Glutamatergic neuron (in vitro differentiated cells): ENCODE measurements at places on chromosomes 11 and 22. TPM values are rescaled to one million over a fixed set of nuclear protein-coding genes. Genes with fewer than 3 reads are reported as not detected.

DNA sequence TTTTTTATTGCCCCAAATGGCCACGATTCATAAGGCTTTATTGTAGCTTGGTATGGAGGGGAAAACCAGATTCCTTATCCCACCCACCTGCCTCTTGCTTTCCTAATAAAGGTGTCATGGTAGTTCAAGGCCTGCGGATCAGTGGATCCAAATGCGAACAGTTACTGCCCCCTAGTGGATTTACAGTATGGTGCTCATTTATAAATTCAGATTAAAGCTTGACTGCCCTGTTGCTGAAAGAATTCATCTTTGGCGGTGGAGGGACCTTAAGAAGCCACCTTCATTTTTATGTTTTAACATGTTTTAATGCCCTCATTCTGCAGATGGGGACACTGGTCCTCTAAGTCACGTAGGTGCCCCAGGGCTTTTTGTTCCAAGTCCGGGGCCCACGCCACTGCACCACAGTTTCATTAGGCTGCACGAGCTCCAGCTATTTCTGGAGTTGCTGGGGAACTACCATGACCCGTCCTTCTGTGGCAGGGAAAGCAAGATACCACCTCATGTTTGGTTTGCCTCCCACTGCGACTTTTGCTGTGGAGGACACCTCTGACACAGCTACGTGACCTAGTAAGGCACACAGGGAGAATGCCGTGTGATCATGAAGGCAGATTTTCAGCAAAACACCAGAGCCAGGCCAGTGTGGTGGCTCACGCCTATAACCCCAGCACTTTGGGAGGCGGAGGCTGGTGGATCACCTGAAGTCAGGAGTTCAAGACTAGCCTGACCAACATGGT lies 15.6 kb upstream of the INCENP start:
- no peak overlapping the region for H3K4me3 ChIP-seq
- no peaks in the 10 kb centered on the region for H3K36me3 ChIP-seq
- no peaks in the 10 kb centered on the region for H3K27me3 ChIP-seq
- no peak overlapping the region for H3K27ac ChIP-seq

- peak overlapping the region; percentile 52 for H3K27ac ChIP-seq
- H3K36me3 ChIP-seq: no peaks in the 10 kb centered on the region
- peak; percentile 70 for DNase-seq
- H3K4me3 ChIP-seq: no peak overlapping the region
Observed at GRCh38 chr22:36569999-36570398, 41.0 kb upstream of the EIF3D start.

- H3K4me1 ChIP-seq: no peaks in the 10 kb centered on the region
- no peaks in the 10 kb centered on the region for H3K36me3 ChIP-seq
- no peak overlapping the region for H3K4me3 ChIP-seq
- no peak overlapping the region for H3K27ac ChIP-seq
Observed at GRCh38 chr11:21472261-21472660, 720.6 kb upstream of the ANO5 start.

IL17REL gene
- total RNA-seq: not detected

- H3K4me1 ChIP-seq: no peaks in the 10 kb centered on the region
- H3K36me3 ChIP-seq: no peaks in the 10 kb centered on the region
- no peak overlapping the region for H3K4me3 ChIP-seq
- peaks cover 3% of the 10 kb centered on the region for H3K27me3 ChIP-seq
Observed at GRCh38 chr11:107908211-107908610, 20.0 kb upstream of the RAB39A start.

PDGFD gene
- total RNA-seq: 0.49 TPM

CDC42EP2 gene
- 23.5 TPM for total RNA-seq

DNA sequence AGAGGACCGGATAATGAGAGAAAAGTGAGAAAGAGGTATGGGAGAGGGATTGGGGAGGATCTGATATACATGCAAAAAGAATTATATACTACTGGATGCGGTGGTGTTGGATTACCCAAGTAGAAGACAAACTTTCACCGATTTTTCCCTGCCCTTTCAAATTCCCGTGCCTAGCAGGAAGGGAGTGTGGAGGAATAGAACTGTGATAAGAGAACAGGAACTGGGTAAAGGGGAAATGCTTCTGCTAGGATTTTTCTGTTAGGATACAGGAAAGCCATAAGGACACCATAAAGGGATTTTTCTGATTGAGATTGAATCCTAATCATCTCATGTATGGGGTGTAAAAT lies 480 bp upstream of the MTMR2 start:
- H3K27ac ChIP-seq: peak overlapping the region; percentile 97
- no peaks in the 10 kb centered on the region for H3K36me3 ChIP-seq
- H3K27me3 ChIP-seq: peaks cover 9% of the 10 kb centered on the region
